Activated CD4-positive, alpha-beta memory T cell treated with anti-CD3 and anti-CD28 coated beads for 36 hours (primary cell): ENCODE measurements at places on chromosomes 4 and X. TPM values are rescaled to one million over a fixed set of nuclear protein-coding genes. Genes with fewer than 3 reads are reported as not detected.

- DNase-seq: no peak
These were observed 101.2 kb upstream of the KLF3 start for GRCh38 chr4:38562751-38563198.

- DNase-seq: peak; percentile 47
These were observed 89.6 kb upstream of the PRPS2 start for GRCh38 chrX:12701628-12702027.

DNA sequence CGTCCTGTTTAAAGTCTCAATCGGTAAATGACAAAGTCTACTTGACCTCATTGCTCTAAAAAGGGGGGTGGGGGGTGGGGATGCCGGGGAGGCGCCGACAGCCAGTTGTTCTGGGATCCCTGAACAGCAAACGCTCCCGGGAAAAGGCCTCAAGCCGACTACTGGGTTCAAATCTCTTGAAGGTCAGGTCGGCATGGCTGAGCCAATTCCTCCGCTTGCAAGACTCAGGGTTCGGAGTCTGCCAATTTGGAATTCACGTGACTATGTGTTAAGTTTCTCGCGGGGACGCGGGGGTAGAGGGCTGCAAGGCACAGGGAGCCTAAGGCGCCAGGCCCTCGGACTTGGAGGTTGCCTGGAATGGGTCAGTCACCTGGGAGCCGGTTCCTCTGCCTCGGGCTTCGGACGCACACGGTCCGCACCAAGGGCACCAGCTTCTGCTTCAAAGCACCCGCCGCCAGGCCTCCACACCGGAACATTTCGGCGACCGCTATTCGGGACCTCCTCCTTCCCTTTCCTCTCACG is 399 bp downstream of the AIFM1 start:
- no peak for DNase-seq

- no peak for DNase-seq
These were observed 378.9 kb downstream of the SMARCA1 start for GRCh38 chrX:129144172-129145038.

DNA sequence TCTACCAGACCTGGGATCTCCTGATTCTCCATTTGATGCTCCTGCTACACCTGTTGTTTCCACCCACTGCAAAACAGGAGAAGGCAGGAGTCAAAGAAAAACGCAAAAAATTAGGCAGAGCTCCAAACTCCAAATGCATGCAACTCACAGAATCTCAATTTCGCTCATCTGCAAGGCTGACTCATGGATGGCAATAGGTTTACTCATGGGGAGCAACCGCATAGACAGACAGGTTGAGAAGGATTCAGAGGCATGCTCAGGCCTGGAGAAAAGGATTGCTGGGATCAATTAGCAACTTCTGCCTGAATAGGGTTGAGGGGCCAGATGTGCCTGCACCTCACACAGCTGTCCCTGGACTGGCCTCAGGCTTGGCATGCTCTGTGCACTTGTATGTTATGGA is 231.0 kb downstream of the LDB2 start:
- no peak for DNase-seq

- no peak for DNase-seq
These were observed 14.5 kb downstream of the ZNF275 start for GRCh38 chrX:153348421-153348820.

GRCh38 chr4:80434238-80434637 is 98.7 kb downstream of the CFAP299 start:
- DNase-seq: no peak

DNA sequence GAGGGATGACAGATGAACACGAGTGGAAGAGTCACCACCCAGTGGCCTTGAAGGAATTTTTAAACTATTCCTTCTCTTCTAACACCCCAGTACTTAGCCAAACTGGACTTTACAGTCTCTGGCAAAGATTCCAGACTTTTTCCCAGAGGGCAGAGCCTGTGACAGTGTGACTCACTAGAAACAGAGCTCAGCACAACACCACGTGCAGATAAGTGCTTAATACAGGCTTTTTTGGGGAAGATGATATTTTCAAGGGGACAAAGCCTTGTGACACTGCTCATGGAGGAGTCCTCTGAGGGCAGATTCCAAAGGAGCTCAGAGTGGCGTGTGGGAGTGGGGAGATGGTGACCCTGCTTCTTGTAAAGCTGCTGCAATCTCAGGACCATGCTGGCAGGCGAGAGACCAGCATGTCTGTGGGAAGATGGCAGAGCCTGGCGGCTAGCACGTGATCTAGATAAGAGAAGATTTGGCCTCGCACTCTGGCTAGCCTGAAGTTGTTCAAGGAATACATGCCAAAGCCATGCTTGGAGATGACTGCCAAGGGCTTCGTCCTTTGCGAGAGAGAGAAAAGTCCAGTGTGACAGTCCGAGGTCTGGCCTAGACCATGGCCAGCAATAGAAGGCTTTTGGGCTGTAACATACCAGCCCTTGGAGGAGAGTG is 2.4 kb downstream of the RAB33A start:
- DNase-seq: no peak

- no peak for DNase-seq
These were observed 44.8 kb upstream of the ANK2 start for GRCh38 chr4:113004655-113005054.

- DNase-seq: no peak
These were observed 49.0 kb upstream of the VEGFC start for GRCh38 chr4:176841711-176842112.

DNA sequence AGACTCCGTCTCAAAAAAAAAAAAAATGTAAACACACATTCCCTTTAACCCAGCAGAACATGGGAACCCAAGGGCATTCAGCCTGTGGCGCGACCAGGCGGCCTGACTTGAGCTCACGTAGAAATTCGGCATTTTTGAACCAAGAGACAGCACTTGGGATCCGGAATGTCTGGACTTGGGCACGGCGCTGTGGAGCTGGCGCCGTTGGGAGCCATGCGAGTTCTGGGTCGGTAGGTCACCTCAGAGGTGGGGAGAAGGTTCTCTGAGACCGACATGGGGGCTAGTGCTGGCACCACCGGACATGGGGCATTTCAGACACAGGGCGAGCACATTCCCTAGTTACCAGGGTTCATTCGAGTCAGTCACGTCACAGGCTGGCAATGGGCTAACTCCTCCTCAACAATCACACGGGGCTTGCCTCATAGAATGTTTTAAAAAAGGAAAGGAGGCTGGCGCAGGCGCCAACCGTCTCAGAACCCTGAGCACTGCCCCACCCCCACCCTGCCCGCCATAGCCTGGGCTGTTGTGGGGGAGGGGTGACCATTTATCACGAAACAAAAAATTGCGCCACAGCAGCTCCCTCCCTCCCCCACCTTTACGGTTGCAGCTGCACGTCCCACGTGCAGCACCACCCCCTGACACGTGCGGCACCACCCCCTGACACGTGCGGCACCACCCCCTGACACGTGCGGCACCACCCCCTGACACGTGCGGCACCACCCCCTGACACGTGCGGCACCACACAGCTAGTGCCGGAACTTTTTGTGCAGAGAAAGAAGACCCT is at the start of gene TEX28:
TSS of gene TEX28 (minus strand) at position 334 of the 784 bp plus-strand sequence. CDS start 3,007 bp downstream, outside the sequence.
- no peak for DNase-seq

GRCh38 chrX:78753571-78753970 is 6.1 kb downstream of the LPAR4 start:
- no peak for DNase-seq

GRCh38 chr4:109908731-109909130 is 4.0 kb upstream of the EGF start:
- DNase-seq: no peak

- DNase-seq: no peak
These were observed 197.4 kb upstream of the TBL1X start for GRCh38 chrX:9267415-9267814.

DNA sequence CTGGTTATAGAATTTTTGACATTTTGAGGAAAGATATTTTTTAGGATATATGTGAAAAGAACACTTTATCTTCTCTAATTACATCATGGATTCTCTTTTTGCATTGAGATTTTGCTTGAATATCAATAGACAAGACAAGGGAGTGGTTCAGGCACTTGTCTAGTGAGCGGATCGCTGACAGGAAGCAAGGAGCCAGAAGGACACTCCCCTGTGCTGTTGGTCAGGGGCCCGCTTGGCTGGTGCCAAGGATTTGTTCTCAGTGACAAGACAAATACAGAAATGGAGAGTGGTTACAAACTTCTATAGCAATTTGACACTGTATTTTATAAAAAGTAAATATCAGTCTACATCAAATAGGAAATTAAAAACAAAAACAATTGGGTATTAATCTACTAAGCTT is 60.0 kb downstream of the SLC9B1 start:
- DNase-seq: no peak

GRCh38 chr4:15717086-15717485 is 14.2 kb downstream of the BST1 start:
- DNase-seq: no peak

- no peak for DNase-seq
These were observed 3.0 kb downstream of the RPL10 start for GRCh38 chrX:154401045-154401799.

DNA sequence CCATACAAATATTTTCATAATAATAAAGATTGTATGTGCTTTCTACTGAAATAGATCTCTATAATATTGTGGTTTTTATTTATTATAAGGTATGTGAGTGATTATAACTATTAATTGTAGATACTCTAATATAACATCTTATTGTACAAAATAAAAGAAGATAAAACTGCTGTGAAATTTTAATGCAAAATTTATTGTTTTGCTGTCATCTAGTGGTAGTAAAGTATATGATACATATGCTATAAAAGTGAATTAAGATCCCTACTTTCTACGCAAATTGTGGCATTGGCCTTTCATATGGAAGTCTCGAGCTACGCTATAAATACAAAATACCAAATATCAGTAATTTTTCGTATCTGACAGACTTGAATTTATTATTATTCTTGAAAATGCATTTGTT is 19.3 kb downstream of the YIPF7 start:
- DNase-seq: no peak

GRCh38 chr4:71004281-71004851 is 10.9 kb downstream of the DCK start:
- DNase-seq: peak; percentile 72

- no peak for DNase-seq
These were observed 26.6 kb upstream of the ZXDB start for GRCh38 chrX:57565198-57565597.

DNA sequence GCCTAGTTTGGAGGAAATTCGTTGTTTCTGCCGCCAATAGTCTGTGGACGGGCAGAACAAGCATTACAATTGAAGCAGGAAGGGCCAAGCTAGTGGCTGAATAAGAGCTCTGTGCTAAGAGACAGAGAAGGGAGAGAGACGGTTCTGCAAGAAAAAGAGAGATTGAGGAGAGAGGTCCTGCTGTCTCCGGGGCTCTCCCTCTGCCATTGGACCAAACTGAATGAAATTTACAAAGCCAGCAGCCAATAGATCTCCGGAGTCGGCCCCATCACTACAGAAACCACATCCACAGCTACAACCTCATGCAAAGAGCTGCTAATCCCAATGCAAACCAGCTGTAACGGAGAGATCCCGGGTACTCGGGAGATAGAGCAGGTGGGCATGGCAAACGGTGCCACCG is at the start of gene NLGN4X:
TSS of gene NLGN4X (minus strand) at position 148 of the 400 bp plus-strand sequence. CDS start 77,401 bp downstream, outside the sequence.
- no peak for DNase-seq

- DNase-seq: no peak
These were observed 280.5 kb upstream of the GATB start for GRCh38 chr4:152041295-152041694.

The UGT2A1 gene
- total RNA-seq: not detected

The ATP8A1 gene
- total RNA-seq: 24.0 TPM

The MAGEA4 gene
- total RNA-seq: not detected

The PNMA3 gene
- total RNA-seq: 1.2 TPM

The FAM53A gene
- 1.4 TPM for total RNA-seq

The RHOXF2B gene
- total RNA-seq: not detected

The USP51 gene
- 2.1 TPM for total RNA-seq

The ZFP92 gene
- total RNA-seq: 1.6 TPM

The GPR173 gene
- total RNA-seq: not detected

The GAGE2A gene
- total RNA-seq: not detected

The BMPR1B gene
- total RNA-seq: not detected

The PRKG2 gene
- total RNA-seq: 0.24 TPM

The NSG1 gene
- total RNA-seq: 9.1 TPM

The PAGE5 gene
- total RNA-seq: 0.88 TPM

The BMX gene
- total RNA-seq: not detected

The AVPR2 gene
- total RNA-seq: not detected
